Breast epithelium (tissue), 4 donors: ENCODE measurements at places on chromosomes 2 and 18. TPM values are rescaled to one million over a fixed set of nuclear protein-coding genes. Genes with fewer than 3 reads are reported as not detected.

DNA sequence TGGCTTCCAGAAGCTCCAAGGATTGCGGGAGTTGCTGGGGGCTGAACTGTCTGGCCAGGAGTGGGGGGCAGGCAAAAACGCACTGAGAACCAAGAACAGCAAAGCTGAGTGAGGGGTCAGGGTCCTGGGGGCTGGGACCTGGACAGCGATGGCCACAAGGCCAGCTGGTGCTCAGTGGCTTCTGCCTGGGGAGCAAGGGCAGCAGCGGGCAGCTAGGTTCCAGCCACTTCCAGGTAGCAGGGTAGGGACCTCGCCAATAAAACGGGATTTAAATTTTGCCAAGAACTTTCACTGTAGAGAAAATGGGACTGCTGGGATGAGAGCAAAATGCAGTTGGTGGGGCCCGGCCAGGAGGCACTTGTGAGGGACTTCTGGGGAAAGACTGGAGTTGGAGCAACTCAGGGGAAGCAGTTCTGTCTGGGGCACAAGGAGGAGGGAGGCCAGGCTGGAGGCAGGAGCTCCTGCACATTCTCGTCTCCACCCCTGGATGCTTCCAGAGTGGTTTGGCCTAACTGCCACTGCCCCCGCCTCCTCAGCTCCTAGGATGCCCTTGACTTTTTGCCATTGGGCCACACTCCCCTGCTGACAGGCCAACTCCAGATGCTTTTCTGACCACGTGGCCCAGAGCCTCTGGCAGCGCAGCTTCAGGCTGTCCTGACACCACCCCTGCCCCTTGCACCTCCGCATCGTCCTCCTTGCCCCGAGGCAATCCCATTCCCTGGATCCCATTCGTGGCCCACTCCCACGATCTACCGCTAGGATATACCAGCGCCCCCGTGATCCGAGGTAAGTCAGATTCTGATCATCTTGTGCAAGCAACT, 5.5 kb upstream of the CCDC74A start:
- no peaks in the 10 kb centered on the region for H3K27me3 ChIP-seq
- H3K4me3 ChIP-seq = no peak overlapping the region

The SP140L gene
- 17.4 TPM for total RNA-seq

The DSG1 gene
- 22.2 TPM for total RNA-seq

DNA sequence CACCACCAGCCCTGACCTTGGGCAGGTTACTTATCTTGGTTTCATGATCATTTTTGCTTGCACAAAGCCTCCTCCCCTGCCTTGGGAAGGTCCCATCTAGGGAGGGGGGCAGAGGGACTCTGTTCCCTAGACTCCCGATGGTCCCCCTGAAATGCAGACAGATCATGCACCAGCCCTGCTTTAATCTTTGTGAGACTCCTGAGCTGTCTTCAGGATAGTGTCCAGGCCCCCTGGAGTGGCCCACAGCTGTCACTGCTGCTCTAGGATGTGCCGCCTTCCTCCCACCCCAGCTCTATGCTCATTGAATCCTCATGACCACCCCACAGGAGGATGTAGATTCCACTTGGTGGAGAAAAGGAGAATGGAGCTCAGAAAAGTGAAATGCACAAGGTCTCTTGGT, 28.0 kb downstream of the PCARE start:
- H3K4me1 ChIP-seq = no peaks in the 10 kb centered on the region
- no peaks in the 10 kb centered on the region for H3K27me3 ChIP-seq
- H3K36me3 ChIP-seq = no peaks in the 10 kb centered on the region
- H3K27ac ChIP-seq = no peak overlapping the region

DNA sequence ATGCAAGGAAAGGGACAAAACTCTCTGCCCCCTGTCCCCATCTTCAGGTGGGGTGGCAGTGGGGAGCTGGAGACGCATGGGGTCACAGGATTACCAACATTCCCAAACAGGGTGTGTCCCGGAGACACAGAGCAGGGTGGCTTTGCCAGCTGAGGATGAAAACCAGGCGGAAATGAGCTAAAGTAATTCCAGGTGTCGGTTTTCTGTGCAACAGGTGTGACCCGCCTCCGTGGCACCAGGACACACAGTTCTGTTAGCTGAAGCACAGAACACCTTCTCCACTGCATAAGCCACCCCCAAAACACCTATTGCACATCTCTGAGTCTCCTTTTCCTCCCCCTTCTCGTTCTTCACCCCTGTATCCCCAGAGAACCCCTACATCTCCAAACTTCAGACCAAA, 122.7 kb upstream of the GLI2 start:
- no peak for DNase-seq
- no peaks in the 10 kb centered on the region for H3K36me3 ChIP-seq
- no peaks in the 10 kb centered on the region for H3K4me1 ChIP-seq
- no peak overlapping the region for H3K4me3 ChIP-seq

The TEX44 gene
- total RNA-seq = not detected

DNA sequence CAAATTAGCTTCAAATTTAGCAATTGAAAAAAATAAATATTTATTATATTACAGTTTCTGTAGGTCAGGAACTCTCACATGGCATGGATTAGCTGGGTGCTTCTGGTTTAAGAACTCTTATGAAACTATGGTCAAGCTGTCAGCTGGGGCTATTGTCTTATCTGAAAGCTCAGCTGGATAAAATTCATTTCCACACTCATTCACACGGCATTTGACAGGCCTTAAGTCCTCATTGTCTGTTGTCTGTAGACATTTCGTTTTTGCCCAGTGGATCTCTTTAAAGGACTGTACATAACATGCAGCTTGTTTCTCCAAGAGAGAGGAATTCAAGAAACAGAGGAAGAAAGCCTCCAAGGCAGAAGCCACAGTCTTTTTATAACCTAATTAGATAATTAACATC, 1556.8 kb upstream of the SLC39A10 start:
- H3K27ac ChIP-seq = no peak overlapping the region
- H3K4me1 ChIP-seq = no peaks in the 10 kb centered on the region
- H3K36me3 ChIP-seq = no peaks in the 10 kb centered on the region
- H3K27me3 ChIP-seq = no peaks in the 10 kb centered on the region

- no peaks in the 10 kb centered on the region for H3K4me1 ChIP-seq
- H3K36me3 ChIP-seq = no peaks in the 10 kb centered on the region
- H3K27me3 ChIP-seq = no peaks in the 10 kb centered on the region
- no peak for DNase-seq
- no peak overlapping the region for H3K4me3 ChIP-seq
Measured at GRCh38 chr2:205612636-205613035, 69.7 kb upstream of the NRP2 start.

- no peaks in the 10 kb centered on the region for H3K4me1 ChIP-seq
- no peaks in the 10 kb centered on the region for H3K27me3 ChIP-seq
- H3K36me3 ChIP-seq = no peaks in the 10 kb centered on the region
- no peak overlapping the region for H3K4me3 ChIP-seq
- no peak overlapping the region for H3K27ac ChIP-seq
Measured at GRCh38 chr2:218081695-218082094, 12.6 kb downstream of the RUFY4 start.

The CHRND gene
- not detected for total RNA-seq

The RBBP8 gene
- total RNA-seq = 76.4 TPM
